PC-3 (cell line): ENCODE measurements at places on chromosomes 16 and 17. TPM values are rescaled to one million over a fixed set of nuclear protein-coding genes. Genes with fewer than 3 reads are reported as not detected.

DNA sequence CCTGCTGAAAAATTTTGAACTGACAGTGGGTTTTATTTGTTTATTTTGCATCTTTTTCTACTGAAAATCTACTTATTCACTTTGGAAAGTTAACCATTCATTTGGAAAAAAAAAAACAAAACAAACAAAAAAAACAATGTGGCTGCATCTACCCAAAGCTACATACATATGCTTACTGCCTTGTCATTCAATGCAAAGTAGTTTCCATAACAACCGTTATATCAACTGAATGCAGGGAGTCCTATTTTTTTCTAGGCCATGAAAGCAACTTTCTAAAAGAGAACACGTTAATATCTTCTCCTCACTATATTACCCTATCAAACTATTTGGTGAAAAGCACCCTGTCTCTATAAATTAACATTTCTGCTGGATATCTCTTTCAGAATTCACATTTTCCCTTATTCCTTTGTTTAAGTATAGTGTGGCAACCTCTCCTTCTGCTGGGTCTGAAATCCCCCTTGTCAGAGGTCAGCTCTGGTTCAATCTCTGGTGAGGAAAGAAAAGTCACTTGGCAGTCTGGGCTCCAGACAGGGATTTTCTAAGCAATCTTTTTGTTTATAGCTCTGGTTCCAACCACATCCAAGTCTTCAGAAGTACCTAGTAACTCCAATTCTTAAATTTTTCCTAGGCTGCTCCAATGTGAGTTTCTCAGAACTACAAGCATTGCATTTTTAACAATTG, 528.4 kb upstream of the TOM1L1 start:
- DNase-seq, result no peak

DNA sequence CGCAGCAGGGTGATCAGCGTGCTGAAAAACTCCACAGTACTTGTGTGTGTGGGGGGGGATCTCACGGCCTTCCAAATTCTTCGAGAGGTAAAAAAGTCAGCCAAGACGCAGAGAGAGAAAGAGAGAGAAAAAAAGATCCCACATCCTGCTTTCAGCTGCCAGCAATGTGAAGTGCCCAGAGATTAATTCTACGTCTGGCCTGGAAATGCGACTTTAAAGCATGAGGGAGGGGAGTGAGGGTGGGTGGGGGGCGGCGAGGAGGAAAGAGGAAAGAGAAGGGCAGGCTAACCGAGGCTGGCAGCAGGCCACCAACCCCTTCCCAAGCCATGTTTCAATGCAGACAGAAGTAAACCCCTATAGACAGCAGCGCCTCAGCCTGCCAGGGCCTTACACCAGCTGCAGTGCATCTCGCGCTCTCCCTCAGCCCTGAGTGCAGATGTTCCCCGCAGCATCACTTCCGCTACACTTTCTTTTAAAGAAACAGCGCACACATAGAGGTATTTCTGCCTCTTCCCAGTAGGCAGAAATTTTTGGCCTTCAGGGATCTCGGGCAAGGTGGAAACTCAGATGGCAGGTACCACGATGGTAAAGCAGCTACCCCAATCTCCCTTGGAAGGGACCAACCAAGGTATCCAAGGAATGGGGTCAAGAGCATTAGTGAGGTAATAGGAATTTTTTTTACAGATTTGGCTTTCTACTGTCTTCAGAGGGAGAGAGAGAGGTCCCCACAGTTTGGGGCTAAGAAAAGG, 87.8 kb downstream of the SMG6 start:
- DNase-seq, result no peak

CRYBA1 gene
- total RNA-seq, result not detected in 2 replicates

- DNase-seq, result peak; percentile 94
Measured at GRCh38 chr16:86575754-86576557, 2.4 kb upstream of the FOXL1 start.

DNA sequence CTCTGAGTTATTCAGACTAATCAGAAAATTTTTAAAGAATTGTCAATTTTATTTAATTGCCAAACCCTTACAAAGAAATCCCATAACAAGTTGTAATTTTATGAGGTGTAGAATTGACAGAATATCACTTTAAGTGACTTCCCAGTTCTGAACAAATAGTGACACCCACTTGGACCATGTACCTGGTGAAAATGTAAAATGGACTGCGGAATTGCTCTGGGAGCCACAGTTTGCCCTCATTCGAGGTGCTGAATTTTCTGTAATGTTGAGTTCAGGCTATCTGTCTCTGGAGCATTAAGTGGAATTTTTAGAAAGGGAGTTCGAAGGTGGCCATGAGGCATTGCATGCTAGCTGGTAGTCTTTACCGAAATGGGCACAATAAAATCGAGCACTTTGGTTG, 5.1 kb downstream of the GNAO1 start:
- DNase-seq, result no peak

C16orf95 gene
- 2.4 and 3.3 TPM in 2 replicates for total RNA-seq

DNA sequence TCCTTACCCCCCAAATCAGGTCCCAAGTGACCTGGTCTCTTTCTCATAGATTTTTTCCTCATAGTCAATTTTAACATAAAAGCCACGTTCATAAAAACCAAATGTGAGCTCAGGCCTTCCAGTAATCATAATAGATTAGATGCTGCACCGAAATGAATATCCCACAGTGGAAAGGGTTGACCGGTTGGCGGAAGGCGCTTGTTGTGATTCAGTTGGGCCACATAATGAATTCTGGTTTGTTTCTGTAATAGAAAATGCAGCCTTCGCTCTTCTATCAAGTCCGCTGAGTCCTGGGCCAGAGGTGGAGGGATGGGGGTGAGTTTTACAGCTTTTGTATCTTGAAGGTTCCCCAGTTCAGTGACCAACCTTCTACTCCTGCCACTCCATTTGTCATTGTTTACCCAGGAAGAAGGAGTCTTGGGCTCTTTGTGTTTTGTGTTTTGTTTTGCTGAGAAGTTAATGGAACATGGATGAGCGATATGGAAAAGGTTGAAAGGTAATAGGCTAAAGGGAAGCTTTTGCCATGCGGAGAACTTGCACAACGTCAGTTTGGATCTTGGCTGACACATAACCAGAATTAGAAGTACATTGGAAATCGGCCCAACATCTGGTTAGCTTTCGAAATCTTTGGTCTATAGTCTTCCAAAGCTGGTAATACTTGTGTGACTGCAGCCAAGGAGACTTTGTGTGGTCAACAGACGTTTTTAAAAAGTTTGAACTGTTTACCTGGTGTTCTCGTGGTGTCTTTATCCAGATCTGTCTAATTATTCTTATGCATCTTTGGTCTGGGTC, 89.5 kb downstream of the CLEC16A start:
- peak; percentile 74 for DNase-seq

GRCh38 chr16:46790599-46791270, 40.2 kb downstream of the C16orf87 start:
- no peak for DNase-seq

CCL16 gene
- total RNA-seq, result not detected in 2 replicates

CCL4 gene
- total RNA-seq, result not detected in 2 replicates

- no peak for DNase-seq
Measured at GRCh38 chr16:66544016-66544757, 5.7 kb downstream of the TK2 start.

SLC16A6 gene
- 1.2 and 1.4 TPM in 2 replicates for total RNA-seq

KRT20 gene
- total RNA-seq, result 0.18 TPM in 1 of 2 replicates, not detected in the other

KRT40 gene
- total RNA-seq, result not detected in 2 replicates

DNA sequence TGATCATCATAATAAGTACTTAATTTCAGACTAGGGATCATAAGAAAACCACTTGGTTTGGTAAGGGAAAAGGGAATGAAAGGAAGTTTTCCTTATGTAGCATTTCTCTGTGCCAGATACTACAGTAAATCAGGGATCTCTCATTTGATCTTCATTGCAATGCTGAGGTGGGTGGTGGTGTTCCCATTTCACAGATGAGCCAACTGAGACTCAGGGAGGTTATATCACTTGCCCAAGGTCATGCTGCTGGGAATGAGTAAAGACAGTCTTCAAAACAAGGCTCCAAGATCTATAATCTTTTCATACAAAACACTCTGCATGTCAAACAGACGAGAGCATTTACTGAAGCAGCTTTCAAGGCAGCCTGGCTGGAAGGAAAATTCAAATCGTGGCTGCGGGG, 124.6 kb downstream of the GP2 start:
- DNase-seq, result no peak

DNA sequence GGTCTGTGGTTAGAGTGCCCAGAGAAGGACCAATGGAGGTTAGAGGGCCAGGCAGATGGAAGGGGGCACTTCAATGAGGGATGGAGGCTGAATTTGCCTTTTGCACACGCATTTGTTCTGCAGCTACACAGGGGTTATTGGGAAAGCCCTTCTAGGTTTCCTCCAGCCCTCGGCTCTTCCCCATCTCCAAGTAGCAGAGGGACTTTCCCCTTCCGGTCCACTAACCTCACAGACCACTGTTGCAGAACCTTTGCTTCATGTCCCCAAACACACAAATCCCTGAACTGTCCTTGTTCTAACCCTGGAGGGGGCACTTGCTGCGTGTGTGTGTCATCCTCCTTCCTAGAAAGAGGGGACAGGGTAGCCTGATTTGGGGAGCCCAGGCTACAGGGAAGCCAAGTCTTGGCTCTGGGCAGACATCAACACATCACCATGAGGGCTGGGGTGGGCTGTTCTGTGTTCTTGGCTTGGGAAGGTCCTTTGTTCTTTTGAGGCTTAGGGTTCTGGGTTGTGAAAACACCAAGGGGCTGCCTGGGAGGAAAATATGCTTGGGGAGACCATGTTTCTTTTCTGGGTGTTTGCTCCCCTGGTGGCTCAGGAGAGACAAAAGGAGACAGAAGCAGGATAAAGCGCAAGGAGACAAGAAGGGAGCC, 7.3 kb upstream of the NR1D1 start:
- DNase-seq, result no peak

DNA sequence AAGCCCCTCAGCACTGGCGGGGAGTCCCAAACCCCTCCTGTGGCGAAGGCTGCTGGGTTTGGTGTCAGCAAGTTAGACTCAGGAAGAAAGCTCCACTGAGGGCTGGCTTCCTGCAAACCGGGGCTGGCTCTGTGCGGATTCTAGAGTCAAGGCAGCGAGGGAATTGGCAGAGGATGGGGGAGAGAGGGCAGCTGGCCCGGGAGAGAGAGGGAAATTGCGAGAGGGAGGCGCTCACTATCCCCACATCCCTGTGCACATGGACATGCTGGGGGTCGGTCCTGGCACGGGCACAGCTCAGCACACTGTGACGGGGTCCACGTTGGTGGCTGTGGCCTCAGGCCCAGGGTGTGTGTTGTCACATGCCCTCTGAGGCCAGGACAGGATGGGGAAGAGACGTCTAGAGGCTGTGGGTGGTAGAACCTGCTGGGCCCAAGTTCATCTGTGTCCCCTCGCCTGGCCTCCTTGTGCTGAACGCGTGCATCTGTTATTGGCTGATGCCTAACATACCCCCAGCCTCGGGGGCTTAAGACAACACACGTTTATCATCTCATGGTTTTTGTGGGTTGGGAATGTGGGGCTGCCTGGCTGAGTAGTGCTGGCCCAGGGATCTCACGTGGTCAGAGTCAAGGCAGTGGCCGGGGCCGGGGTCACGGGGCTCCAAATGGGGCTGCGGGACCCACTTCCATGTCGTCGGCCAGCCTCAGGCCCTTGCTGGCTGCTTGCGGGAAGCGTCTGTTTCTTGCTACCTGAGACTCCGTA, 16.7 kb upstream of the JPH3 start:
- no peak for DNase-seq

- peak; percentile 77 for DNase-seq
Measured at GRCh38 chr17:66829386-66829864, 5.5 kb upstream of the CACNG5 start.

GRCh38 chr17:45436625-45437464, 4.2 kb upstream of the ARHGAP27 start:
- DNase-seq, result no peak

DNA sequence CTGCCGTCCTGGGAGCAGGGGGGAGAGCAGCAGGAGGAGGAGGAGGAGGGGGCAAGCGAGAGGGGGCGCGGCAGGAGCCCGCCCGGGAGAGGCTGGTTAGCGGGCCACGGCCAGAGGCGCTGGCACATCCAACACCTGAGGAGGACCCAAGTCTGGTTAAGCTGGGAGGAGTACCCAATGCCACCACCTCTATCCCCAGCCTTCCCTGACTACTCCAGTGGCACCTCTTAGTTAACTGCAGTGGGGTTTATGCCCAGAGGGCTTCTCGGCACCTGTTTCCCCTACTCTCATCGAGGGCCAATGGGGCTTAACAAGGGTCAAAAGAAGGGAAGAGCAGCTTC, 5.6 kb downstream of the PHOSPHO1 start:
- DNase-seq, result no peak
